Activated CD8-positive, alpha-beta memory T cell treated with anti-CD3 and anti-CD28 coated beads for 4 hours (primary cell): ENCODE measurements at places on chromosomes 3 and 15.

DNA sequence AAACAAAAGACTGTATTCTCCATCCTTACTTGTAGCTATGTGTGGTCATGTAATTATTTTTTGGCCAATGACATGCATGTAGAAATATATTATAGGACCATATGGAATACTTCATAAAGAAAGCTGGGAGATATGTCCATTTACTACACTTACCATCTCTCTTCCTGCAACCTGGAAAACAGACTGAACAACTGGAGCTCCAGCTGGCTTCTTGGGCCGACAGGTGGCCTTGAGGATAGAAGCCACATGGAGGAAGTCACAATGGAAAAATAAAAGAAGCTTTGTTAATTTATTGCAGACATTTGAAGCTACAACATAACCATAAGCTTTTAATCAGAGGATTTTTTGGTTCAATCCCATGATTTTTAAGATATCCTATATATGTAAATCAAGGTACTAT is 167.9 kb upstream of the CBLB start:
- DNase-seq: no peak

DNA sequence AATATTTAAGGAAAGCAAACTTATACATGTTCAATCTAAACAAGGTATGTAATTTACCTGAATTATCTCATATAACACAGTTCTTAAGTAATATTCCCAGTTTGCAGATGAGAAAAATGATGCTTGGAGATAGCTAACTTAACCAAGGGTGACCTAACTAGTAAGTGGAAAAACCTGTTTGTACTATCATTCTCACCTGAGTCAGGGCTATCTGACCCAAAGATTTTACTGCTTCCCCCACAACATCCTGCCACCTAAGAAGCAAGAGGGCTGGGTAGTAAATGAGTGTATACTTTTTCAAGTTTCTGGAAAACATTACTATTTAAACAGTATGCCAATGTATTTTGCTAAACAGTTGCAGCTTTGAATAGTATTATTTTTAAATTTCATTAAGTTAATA is 10.6 kb downstream of the TP63 start:
- DNase-seq: no peak

GRCh38 chr3:194494951-194495374 is 8.2 kb upstream of the ATP13A3 start:
- DNase-seq: no peak

DNA sequence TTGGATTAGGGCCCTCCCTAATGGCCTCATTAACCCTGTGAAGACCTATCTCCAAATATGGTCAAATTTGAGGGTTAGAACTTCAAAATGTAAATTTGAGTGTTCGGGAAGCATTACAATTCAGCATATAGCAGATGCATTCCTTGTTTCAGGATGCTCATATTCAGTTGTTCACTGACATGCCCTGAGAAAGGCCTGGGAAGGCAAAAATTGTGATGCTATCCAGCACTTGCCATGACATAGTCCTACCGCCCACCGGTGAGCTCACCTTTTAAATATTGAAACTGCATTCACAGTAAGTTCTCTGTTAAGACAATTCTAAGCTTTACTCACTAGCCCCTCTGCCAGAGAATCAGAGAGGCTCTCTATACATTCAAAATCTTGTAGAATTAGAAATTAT is 300.3 kb upstream of the CCDC54 start:
- no peak for DNase-seq

GRCh38 chr3:100198579-100199269 is 62.1 kb upstream of the TBC1D23 start:
- DNase-seq: no peak

GRCh38 chr3:23537101-23537551 is 268.6 kb upstream of the UBE2E1 start:
- DNase-seq: no peak

GRCh38 chr3:98589331-98590036 is 3.9 kb downstream of the CPOX start:
- DNase-seq: no peak

DNA sequence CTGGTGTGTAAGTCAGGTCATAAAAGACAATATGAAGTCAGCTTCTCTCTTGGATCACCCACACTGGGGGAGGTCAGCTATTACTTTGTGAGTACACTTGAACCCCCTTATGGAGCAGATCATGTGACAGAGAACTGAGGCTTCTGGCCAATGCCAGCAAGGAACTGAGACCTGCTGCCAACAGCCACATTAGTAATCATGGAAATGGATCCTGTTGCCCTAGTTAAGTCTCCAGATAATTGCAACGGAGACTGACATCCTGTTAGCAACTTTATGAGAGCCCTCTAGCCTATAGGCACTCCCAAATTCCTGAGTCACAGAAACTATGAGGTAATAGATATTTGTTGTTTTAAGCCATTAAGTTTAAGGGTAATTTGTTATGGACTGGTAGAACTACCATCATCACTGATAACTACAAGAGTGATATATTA is 110.4 kb upstream of the GMNC start:
- no peak for DNase-seq

- no peak for DNase-seq
Measured at GRCh38 chr15:101269479-101270223, 7.6 kb downstream of the SELENOS start.

- DNase-seq: no peak
Measured at GRCh38 chr3:181326637-181327223, 337.2 kb upstream of the DNAJC19 start.

DNA sequence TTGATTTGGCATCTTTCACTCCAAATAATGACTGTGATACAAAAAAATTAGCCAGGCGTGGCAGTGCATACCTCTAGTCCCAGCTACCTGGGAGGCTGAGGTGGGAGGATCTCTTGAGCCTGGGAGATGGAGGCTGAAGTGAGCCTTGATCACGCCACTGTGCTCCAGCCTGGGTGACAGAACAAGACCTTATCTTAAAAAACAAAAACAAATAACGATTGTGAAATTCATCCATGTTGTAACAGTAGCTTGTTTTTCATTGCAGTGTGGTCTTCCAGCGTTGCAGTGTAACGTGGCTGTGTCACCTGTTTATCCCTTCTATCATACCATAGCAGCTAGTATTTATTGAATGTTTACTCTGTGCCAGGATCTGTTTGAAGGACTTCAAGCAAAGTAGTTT is 120.9 kb downstream of the ITPR1 start:
- DNase-seq: no peak

DNA sequence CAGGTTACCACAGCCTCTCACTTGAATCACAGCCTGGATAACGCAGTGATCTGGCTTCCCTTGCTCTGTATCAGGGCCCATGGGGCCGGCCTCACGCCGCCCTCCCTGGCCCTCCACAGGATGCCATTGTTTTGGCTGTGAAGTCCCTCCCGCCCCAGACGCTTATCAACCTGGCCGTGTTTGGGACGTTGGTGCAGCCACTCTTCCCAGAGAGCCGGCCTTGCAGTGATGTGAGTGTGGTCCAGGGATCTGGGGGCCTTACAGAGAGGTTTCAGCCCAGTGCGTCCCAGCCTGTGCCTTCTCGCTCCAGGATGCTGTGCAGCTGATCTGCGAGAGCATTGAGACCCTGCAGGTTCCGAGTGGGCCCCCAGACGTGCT is 6.6 kb downstream of the VWA5B2 start:
- no peak for DNase-seq

- no peak for DNase-seq
Measured at GRCh38 chr15:77430213-77430612, 9.5 kb downstream of the HMG20A start.
